ENCODE measurements at places on chromosomes 5 and 9.

DNA sequence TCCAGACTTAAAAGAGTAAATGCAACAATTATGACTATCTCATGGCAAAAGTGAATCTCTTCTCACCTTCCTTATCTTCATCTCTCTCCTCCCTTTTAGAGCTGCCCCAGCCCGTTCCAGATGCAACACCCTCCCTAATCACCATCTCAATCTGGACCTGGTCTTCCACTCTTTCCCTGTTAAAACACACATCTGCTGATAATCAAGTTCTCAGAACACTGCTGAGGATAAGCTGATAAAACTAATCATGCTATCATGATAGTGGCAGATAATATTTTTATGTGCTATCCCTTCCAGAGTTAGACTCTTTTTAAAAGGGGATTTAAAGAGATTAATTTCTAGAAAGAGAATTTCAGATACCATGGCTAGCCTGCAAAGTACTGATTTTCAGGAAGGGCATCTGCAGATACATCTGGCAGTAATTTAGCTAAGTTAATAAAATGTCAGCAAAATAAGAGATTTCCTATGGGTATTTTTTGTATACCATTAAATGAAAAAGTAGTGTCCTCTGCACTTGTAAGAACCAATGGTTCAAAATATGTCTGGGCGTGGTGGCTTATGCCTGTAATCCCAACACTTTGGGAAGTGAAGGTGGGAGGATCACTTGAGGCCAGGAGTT, 17.2 kb downstream of the SGTB start:
- no peak for DNase-seq

- DNase-seq = no peak
Observed at GRCh38 chr9:102135768-102136167, 397.3 kb upstream of the GRIN3A start.

GRCh38 chr9:84394036-84394435, 53.5 kb upstream of the SLC28A3 start:
- DNase-seq = no peak

GRCh38 chr9:5112646-5113045, 72.8 kb downstream of the INSL6 start:
- no peak for DNase-seq

DNA sequence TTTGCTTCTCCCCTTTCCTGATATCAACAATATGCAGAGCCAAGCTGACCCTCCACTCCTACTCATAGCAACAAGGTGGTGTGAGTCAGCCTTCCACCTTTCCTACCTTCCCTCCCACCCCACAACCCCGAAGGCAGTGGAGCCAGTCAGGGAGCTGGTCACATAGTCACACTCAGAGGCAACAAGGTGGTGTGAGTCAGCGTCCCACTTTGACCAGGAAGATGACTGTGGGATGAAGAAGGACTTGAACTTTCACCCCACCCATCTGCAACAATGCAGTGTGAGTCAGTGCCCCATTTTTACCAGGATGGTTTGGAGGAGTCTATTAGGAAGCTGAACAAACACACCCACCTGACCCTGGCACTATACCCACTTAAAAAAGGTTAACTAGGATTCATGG, 30.1 kb upstream of the ZNF782 start:
- no peak for DNase-seq

DNA sequence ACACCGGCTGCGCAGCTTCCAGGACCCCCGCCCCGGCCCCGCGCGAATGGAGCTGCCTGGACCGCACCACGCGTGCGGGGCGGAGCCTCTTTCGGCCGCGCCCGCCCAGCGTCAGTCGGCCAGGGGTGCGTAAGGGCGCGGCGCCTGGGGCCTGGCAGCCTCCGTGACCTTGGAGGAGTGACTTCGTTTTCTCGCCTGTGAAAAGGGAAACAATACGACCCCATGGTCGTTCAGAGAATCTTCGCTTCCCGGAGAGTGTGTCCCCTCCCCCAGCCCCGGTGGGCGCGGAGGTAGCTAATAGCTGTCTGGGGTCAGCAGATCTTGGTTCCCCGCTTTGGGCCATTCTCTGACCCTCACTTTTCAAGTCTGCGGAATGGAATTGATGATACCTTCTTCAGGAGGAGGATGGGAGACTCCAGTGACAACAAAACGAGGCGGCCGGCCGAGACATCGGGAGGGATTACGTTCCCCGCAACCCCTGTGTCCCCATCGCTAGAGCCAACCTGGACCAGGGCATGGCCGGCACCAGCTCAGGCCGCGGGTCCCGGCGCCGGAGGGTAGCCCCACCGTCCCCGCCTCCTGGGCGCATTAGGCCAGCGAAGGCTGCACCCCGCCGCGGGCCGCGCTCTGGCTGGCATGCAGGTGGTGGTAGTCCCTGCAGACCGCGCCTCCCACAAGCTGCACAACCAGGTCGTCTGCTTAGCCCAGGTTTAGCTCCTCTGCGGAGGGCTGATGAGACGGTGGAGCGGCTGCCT, 5.5 kb upstream of the CDHR2 start:
- DNase-seq = peak; percentile 43

- DNase-seq = no peak
Observed at GRCh38 chr5:149921597-149921996, 23.0 kb downstream of the PDE6A start.

- DNase-seq = no peak
Observed at GRCh38 chr5:31661257-31661656, 22.3 kb downstream of the PDZD2 start.

DNA sequence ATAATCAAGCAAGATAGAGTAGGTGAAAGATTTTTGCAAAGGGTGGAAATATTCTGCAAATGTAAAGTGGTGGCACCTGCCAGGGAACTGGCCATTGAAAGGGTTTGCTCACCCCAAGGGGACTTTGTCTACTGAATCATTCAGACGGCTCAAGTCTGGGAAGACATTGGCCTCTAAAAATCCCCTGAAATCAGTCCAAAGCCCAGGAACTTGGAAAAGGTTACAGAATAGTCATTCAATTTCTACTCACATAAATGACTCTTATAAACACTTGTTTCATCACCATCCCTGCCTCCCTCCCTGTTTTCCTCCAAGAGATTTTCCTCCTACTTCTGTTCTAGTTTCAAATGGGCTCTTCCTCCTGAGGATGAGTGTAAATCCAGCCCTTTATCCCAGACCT, 28.5 kb downstream of the ZNF366 start:
- no peak for DNase-seq

GRCh38 chr5:140205216-140205615, 30.2 kb downstream of the CYSTM1 start:
- DNase-seq = no peak

DNA sequence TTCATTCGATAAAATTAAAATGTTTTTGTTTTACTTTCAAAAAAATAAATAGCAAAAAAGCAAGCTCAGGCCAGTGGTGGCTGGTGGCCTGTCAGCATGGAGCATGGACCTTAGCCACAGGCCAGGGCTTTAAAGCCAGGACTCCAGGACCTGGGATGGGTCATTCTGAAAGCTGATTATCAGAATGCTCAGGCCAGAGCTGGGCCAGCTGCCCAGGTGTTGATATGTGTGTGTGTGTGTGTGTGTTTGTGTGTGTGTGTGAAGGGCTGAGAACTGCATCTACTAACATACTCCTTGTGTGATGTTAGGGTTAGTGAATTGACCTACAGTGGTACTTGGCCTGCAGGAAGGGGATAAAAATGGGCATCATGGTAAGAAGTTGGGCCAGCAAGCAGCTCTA, 21.5 kb downstream of the PALM2AKAP2 start:
- DNase-seq = no peak

DNA sequence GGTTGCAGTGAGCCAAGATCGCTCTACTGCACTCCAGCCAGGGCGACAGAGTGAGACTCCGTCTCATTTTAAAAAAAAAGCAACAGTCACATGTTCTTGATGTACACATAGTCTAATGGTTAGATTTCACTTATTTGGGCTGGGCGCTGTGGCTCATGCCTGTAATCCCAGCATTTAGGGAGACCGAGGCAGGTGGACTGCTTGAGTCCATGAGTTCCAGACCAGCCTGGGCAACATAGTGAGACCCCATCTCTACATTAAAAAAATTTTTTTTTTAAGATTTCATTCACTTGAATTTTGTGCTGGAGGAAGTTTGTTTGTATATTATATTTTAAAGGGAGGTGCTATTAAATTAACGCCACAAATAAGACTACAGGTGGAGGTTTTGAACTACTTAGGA, 21.9 kb downstream of the WNT8A start:
- no peak for DNase-seq

DNA sequence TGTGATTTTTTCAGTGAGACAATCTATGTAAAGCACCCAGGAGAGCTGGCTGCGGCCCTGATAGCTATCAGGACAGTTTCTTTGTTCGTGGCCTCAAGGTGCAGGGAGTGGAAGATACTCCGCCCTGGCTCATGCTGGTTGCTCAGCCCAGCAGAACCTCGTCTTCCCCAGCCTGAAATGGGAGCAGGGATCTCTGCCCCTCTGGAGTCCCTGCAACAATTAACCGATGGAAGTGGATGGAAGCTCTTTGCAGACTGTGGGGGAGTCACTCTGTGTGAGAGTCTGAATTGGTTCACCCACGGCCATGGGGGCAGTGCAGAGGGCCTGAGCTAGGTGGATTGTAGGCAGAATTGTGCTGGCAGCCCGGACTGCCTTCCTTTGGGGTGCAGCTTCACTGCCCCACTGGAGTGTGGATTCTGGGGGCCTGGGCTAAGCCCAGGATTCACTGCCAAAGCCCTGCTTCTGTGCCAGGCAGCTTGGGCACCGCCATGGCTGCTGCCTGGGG, 2.8 kb downstream of the AIF1L start:
- DNase-seq = no peak

DNA sequence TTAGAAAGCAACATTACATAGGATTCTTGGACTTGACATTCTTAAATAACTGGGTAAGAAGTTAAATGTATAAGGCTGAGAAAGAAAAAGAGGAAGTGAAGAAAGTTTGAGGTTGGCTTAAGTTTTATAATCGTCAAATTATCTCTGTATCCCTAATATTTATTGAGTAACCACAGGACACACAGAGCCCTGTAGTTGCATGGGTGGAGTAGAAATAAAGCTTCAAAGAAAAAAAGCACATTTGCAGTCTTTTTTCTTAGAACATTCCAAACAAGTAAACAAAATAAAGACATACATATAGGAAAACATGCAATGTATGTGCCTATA, 137.0 kb downstream of the CCDC192 start:
- DNase-seq = no peak

GRCh38 chr5:95081500-95081960, 203.4 kb downstream of the MCTP1 start:
- DNase-seq = no peak

DNA sequence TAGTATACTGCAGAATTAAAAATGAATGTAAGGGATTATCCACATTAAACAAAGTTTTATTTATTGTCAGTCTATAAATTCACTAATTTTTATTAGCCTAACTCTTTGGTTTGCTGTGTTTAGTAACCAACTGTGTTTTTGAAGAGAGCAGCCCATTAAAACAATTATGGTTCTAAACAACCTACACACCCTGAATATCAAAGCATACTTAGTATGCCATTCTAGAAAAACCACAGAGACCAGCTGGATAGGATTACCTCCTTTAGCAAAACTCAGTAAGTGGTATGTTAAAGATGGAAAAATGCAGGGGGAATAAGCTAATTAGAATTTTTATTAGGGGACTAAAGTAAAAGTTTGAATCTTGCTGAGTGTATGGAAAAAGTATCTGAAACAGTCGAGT, 1981.7 kb upstream of the NUDT12 start:
- DNase-seq = no peak

DNA sequence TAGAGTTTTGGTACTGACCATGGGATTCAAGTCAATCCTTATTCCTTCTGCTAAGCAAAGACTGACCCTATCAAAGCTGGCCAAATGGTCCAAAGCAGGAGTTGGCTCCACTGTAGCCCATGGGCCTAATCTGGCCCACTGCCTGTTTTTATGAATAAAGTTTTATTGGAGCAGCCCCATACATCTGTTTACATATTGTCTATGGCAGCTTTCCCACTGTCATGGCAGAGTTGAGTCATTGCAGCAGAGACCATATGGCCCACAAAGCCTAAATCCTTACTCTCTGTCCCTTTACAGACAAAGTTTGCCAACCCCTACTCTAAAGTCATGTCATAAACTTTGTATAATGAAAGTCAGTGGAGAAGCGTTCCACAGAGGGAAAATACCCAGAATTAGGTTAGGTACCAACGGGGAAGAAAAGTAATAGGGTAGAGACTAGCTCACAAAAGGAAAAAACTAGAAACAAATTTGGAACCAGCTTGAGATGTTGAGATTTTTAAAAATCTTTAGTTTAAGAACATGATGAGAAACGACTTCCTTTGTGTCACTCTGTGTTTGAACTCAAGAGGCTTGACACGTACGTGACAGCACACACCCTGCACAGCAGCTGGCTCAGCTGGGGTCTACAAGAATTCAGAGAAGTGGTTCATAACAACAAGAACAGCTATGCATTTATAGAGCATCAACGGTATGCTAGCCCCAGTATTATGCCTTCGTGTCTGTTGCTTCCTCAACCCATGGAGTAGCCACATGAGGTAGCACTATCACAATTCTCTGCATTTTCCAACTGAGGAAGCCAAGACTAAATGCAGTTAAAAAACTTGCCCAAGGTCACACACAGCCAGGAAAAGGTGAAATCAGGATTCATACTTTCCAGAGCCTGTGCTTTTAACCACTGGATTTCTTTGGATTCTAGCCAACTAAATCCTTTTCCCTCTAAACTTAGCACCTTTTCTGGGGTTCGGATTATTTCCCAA, 198.9 kb upstream of the WWC1 start:
- no peak for DNase-seq

DNA sequence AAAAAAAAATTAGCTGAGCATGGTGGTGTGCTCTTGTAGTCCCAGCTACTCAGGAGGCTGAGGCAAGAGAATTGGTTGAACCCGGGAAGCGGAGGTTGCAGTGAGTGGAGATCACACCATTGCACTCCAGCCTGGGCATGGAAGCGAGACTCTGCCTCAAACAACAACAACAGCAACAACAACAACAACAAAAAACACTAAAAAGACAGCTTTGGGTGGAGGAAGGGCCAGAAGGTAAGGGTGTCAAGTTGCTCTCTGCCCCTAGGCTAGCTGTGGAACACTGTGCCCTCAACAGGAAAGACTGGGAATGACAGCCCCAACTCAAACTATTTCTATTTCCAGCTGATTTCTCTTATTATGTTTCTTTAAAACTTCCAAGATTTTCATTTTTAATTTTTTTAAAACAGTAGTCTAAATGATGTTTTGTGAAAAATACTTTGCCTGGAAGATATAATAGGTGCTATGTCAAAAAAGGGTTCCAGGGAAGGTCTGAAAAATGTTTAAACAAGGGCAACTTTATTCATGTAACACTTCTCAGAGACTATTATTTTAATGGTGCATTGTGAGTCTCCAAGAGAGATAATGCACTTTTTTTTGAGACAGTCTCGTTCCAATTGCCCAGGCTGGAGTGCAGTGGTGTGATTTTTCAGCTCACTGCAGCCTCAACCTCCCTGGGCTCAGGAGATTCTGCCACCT, 29.9 kb downstream of the CLINT1 start:
- no peak for DNase-seq

GRCh38 chr5:14568333-14568732, 13.3 kb upstream of the OTULINL start:
- DNase-seq = no peak

All from DMS79 treated with DMSO at 0.1 percent for 48 hours (cell line).